ENCODE measurements at places on chromosomes 3 and 15. TPM values are rescaled to one million over a fixed set of nuclear protein-coding genes. Genes with fewer than 3 reads are reported as not detected.

The CLDN16 gene
- total RNA-seq: 0.45 TPM

DNA sequence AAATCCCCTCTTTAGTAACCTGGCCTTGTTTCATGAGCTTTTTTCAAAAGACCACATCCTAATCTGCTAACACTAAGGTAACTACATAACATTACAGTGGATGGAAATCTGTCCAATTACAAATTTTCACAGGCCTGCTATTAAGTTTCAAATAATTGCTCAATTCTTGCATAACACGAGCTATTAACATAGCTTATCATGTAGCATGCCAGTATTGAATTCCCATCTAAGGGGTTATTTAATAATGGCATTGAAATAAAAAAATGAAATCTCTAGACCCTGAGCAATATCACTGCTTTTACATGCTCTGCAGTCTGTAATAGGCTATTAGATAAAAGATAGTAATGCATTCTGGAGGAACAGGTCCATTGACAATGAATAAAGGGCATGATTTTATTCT, 748.3 kb upstream of the NECTIN3 start:
- DNase-seq: no peak
- no peaks in the 10 kb centered on the region for H3K4me1 ChIP-seq
- H3K36me3 ChIP-seq: no peaks in the 10 kb centered on the region
- no peak overlapping the region for H3K27ac ChIP-seq

DNA sequence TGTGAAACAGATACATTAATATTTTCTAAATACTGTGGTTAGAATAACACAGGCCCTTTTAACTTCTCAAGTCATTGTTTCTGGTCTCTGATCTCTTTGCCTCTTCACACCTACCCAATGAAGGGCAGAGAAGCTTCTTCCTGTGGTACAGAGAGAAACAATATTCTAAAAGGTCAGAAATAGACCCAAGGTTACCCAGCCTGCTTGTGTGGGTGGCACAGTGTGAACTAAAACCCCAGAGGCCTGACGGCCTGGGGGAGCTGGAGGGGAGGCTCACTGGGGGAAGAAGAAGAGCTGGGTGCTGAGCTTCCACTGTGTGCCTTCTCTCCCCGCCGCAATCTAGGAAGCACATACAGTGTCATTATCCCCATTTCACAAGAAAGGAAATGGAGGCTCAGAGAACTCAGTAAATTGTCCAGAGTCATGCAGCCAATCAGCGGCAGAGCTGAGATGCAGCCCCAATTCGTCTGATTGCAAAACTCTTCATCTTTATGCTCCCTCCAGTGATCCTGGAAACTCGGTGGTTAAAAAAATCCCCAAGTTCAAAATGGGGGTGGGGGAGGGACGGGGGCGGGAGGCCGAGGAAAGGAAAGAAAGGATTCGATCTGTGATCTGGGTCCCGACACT, 64.1 kb upstream of the HEG1 start:
- H3K4me3 ChIP-seq: no peak overlapping the region
- H3K27ac ChIP-seq: no peak overlapping the region
- no peaks in the 10 kb centered on the region for H3K27me3 ChIP-seq
- no peaks in the 10 kb centered on the region for H3K4me1 ChIP-seq

DNA sequence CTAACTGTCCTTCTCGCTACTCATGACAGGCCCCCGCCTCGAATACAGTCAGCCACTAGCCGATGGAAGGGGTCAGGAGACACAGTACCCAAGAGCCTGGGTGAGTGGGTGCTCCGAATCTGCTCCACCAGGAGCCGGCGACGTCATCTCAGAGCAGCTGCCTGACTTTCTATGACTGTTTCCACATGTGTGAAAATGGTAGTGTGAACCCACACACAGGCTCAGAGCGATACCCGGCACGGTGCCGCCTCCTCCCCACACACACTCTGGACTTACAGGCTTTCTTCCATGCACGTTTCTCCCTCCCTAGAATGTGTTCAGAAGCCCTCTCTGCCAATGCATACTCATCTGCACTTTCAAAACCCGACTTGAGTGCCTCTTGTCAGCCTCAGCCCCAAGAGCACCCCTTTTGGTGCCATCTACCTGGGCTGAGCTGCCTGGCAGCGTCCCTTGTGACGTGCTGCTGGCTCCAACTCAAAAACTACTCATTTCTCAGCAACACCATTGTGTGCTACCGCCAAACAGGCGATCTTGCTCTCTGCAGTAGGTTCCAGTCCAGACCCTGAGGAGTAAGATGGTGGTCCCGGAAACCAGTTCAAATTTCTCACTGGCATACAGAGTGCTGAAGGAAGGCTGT, 29.7 kb downstream of the VGLL4 start:
- no peak overlapping the region for H3K4me3 ChIP-seq
- H3K4me1 ChIP-seq: peaks cover 6% of the 10 kb centered on the region
- H3K27me3 ChIP-seq: no peaks in the 10 kb centered on the region
- H3K27ac ChIP-seq: no peak overlapping the region
- no peak for DNase-seq
- no peaks in the 10 kb centered on the region for H3K36me3 ChIP-seq

The ANKRD63 gene
- total RNA-seq: not detected
